ENCODE measurements at places on chromosomes 2 and 18. TPM values are rescaled to one million over a fixed set of nuclear protein-coding genes. Genes with fewer than 3 reads are reported as not detected.
A peak's percentile ranks its signal among the peaks of the same experiment; 100 is the strongest.

DNA sequence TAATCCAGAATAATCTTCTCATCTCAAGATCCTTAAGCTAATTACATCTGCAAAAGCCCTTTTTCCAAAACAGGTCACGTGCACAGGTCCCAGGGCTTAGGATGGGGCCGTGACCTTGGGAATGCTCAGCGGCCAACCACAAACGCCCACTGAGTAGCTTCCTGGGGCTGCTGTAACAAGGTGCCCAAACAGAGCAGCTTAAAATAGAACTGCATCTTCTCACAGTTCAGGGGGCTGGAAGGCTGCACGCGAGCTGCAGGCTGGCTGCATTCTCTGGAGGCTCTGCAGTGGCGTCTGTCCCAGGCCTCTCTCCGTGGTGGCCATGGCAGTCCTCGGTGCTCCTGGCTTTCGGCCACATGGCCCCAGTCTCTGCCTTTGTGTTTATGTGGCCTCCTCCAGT is 31.9 kb downstream of the ADI1 start:
- DNase-seq = no peak

- DNase-seq = no peak
These were observed 119.5 kb downstream of the ASXL3 start for GRCh38 chr18:33697498-33697897.

DNA sequence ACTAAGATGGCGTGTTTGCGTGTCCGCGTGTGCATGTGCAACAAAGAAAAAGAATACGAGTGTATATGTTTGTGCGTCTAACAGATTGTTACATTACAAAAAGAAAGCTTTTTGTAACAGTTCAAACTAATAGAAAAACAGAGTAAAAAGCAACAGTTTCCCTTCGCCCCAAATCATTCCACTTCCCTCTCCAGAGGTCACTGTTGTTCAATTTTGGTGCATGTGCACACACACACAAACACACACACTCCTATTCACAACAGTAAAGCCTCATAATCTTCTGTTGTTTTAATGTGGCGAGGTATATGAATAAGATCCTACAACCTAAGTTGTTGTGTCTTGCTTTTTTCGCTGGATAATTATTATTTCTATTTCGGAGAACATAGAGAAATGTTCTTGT is 357.3 kb upstream of the SLC8A1 start:
- DNase-seq = no peak

DNA sequence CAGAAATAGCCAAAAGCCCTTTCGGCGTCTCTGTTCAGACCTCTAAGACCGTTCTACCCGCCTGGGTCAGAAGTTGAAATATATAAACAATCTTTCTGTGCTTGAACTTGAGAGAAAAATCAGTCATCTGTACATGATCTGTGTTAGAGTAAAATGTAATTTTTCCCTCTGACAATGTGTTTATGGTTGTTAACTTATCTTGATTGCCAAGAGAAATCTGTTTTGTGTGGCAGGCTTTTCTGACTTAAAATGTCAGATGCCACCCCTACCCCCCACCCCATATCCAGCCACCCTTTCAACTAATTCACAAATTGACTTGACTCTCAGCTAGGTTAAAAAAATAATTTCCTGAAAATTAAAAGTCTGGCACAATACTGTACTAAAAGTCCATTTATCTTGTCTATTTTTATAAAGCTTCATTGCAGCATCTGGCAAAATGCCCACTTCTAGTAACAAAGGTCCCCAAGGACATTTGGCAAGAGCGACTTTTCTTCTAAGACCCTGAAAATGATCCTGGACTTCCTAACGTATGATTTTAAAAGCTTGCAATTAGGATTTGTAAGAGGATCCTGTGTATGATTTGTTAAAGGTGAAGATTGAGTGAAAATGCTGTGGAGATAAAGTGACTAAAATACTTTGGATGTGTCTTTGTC is 304.2 kb downstream of the EPHA4 start:
- no peak for DNase-seq

GRCh38 chr2:188307850-188308283 is 16.2 kb downstream of the GULP1 start:
- DNase-seq = no peak

DNA sequence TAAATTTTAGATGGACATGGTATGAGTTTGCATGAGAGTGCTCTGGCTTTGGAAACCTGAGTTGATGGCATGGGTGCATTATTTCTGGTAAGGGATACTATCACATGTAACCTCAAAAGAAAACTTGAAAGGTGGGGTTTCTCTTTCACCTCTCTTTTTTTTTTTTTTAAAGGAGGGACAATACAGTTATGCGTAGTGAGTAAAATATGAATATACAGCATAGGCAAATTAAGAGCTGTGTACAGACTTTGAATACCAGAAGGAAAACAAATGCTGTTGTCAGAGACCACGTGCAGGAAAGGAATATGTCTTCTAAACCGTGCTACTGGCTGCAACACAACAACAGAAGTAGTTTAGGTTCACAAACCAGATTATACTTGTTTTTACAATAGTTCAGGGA is 82.1 kb downstream of the MAP4K4 start:
- DNase-seq = no peak

DNA sequence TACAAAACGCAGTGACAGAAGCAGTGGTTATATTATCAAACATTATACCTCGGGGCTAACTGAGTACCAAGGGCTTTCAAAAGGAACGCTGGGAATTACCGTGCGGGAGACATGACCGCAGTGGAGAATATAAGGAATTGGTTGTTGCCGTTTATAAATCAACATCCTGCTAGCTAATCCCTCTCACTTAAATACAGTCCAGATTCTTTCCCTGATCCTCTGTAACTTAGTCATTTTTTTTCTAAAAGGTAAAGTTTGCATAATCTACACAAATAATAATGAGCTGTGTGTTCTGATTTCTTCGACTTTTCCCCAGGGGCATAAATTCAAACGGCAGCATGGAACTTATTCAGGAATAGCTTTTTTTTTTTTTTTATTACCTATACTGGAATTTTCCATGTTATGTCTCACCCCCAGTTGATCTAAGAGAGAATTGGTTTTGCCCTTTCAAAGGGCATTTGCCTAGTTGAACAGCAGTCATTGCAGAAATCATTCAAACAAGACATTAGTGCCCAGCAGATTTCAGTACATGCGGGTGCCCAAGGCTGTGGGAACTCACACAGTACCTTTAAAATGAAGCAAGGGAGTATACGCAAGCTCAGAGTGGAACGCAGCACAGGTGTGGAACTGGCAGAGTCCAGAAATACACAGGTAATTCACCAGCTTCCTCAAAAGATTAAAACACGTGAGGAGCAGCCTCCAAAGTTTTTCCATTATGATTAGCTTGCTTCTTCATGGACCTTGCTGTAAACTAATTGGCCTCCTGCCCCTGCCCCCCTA is 63.9 kb downstream of the SMIM21 start:
- no peak for DNase-seq

- DNase-seq = peak; percentile 67
These were observed 9.0 kb downstream of the CCDC68 start for GRCh38 chr18:54950221-54950620.

Gene LINC00305
- total RNA-seq = not detected

Gene LTBP1
- total RNA-seq = 19.1 TPM

Gene GPR35
- 21.9 TPM for total RNA-seq

Gene LRPPRC
- 44.2 TPM for total RNA-seq

Gene CAPN14
- 1.3 TPM for total RNA-seq

Gene TUBA3E
- total RNA-seq = not detected

Gene SRD5A2
- total RNA-seq = not detected

Gene PLEK
- 1.2 TPM for total RNA-seq

Gene SLC23A3
- 0.92 TPM for total RNA-seq
